NCI-H226 (cell line): ENCODE measurements at places on chromosomes 3 and 15.
A peak's percentile ranks its signal among the peaks of the same experiment; 100 is the strongest.

GRCh38 chr15:76533060-76533820 lies 196.7 kb downstream of the ISL2 start:
- DNase-seq = no peak

- DNase-seq = peak; percentile 80
Observed at GRCh38 chr15:67196672-67197363, 57.6 kb downstream of the AAGAB start.

DNA sequence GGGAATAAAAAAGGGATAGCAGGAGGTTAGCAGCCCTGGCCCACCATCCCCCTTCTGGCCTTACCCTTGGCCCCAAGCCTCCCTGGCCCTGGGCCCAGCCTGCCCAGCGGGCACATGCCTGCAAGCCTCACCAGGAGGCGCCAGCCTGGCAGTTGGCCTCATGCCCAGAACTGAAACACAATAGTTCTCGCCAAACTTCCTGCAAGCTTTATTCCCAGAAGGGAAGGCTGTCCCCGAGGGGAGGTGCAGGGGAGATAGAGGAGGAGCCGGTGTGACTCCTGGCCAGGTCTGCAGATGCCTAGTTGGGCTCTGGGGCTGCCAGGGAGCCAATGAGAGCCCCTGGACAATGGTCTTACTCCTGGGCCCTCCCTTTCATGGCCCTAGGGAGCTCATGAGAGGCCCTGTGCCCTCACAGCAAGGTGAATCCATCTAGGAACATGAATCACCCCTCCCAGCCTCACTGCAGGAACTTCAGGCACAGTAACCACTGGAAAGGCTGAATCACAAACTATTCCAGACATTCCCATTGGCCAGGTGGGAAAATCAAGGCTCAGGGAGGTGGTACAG lies 4.0 kb downstream of the CCDC33 start:
- peak; percentile 100 for DNase-seq

DNA sequence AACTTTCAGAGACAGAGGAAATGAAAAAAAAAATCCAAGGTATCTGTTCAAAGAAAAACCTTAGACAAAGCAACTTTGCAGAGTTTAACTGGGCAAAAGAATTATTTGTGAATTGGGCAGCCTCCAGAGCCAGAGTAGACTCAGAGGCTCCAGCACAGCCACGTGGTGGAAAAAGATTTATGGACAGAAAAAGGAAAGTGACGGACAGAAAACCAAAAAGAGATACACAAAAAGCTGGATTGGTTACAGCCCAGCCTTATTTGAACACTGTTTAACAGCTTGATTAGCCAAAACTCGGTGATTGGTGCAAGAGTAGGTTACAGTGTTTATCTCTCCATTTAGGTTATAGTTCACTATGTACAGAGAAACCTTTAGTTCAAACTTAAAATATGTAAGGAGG lies 23.7 kb upstream of the GPD1L start:
- DNase-seq = no peak

DNA sequence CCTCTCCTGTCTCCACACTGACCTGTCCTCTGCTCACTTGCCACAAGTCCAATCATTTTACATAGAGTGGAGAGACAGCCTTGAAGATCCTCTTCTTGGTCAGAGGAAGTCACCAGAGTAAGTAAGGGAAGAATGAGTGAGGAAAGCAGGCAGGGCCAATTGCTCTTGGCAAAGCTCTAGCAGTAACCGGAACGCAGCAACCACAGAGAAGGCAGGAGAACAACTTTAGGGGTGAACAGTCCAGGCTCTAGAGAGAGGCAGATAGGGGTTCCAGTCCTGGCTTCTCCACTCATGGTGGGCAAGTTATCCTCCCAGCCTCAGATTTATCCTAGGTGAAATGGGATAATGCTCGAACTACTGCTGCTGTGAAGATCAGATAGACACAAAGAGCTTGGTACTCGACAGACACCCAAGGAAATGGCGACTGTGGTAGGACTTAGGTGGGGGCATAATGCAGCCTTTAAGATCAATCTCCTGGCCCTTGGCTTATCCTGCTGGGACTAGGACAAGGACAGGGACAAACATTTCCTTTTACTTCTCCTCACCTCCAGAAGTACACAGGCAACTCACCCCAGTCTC lies 1.2 kb upstream of the ADAMTSL3 start:
- no peak for DNase-seq

DNA sequence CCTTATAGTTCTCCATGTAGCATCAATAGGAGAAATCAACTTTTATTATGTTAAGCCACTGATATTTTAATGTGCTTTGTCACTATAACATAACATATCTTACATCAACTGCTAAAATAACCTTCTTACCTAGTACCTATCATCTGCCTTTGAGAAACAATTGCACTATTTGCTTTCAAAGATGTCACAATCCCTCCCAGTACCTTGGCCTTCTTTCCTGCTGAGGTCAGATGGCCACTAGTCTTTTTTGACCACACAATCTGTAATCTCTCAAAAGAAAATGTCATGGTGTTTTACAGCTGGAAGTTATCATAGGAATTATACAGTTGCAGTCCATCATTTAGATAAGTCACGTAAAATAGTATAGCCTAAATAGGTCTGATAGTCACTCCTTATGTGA lies 247.5 kb upstream of the SLITRK3 start:
- no peak for DNase-seq

GRCh38 chr3:17535274-17535673 lies 207.2 kb downstream of the TBC1D5 start:
- no peak for DNase-seq

- no peak for DNase-seq
Observed at GRCh38 chr15:83917432-83917831, 263.5 kb downstream of the ADAMTSL3 start.

DNA sequence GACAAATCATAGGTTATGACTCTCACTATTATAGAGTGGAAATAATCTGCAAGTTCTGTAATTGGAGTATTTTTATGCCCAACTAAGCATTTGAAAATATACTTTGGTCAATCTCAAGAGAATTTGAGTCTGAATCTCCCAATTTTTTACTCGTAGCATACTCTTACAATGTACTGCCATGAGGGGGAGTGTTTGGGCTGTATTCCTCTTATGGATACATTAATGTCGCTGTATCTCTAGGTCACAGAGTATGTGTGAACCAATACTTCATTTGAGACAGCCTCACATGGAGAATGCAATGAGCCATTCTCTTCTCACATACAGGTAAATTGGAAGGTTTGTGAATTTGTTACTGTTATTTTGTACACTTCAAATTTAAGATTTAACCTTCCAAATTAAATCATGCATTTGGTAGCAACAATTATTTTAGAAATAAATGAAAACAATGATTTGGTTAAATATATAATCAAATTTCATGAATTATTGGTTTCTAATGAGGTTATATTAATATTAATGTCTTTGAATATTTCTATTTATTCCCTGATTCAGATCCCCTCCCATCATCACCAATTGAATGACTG lies 5.5 kb upstream of the CD200 start:
- peak; percentile 51 for DNase-seq

DNA sequence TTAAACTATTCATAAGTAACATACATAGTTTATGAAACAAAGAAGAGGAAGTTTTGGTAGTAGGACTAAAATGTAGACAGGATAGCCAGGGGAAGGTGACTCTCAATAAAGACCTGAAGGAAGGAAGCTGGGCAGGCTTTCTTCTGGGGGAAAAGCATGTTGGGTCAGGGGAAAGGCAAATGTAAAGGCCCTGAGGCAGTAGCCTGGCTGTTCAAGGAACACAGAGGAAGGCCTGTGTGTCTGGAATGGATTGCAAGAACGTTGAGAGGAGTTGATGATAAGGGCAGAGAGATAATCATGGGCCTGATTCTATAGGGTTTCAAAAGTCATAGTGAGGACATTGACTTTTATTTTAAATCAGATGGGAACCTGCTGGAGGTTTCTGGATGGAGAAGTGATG lies 167.6 kb downstream of the SNRK start:
- no peak for DNase-seq

DNA sequence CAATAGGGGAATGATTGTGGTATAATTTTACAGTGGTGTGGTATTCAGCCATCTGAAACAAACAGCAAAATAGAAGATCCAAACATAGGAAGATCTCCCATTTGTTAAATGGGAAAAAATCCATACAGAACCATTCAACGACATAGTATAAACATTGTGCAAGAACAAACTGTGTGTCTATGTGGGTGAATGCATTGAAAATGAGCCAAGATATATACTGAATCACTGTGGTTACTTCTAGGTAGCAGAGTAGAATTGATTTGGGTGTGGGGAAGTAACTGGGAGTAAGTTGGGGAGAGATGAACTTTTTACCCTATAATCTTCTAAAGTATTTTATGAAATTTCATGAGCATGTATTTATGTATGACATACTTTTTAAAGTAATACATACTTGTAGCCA lies 123.1 kb upstream of the UMPS start:
- peak; percentile 15 for DNase-seq

DNA sequence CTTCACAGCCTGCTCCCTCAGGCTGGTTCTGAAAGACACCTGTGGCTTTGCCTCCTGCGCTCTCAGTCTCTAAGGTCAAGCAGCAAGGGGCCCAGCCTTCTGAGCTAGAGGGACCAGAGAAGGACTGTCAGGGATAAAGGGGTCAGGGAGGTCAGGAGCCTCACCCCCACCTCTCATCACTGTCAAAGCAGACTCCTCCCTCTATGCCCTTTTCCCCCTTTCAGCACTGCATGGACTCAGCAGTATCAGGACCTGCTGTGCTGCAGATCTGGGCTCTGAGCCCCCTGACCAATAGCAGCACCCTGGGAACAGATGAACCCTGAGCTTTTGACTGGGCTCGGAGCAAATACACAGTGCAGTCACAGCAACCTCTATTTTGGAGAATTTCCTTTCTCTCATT lies 3.2 kb upstream of the BMF start:
- DNase-seq = no peak

- no peak for DNase-seq
Observed at GRCh38 chr3:149777414-149778214, 14.7 kb downstream of the ANKUB1 start.

- DNase-seq = no peak
Observed at GRCh38 chr3:42139621-42140453, 48.7 kb downstream of the TRAK1 start.

DNA sequence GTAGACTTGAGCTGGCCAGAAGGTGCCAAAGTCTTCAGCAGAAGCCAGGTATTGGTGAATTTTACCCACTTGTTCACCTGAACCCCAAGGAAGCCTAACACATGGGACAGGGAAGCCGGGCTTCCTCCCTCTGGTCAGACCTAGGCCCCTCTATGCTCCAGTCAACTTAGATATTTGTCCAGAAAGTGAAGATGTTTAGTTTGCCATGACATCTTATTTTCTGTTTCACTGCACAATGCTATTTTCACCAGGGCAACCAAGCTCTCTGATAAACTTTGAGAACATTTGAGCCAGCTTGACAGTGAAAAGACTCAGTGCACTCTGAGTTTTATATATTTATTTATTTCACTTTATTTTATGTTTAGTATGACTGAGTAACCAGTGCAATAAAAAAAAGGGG lies 71.0 kb downstream of the SOX14 start:
- no peak for DNase-seq

- no peak for DNase-seq
Observed at GRCh38 chr15:41821831-41822230, 6.1 kb upstream of the JMJD7 start.

- DNase-seq = peak; percentile 62
Observed at GRCh38 chr3:17183951-17184550, 299.3 kb downstream of the PLCL2 start.

GRCh38 chr15:61634837-61635236 lies 405.7 kb upstream of the RORA start:
- no peak for DNase-seq

DNA sequence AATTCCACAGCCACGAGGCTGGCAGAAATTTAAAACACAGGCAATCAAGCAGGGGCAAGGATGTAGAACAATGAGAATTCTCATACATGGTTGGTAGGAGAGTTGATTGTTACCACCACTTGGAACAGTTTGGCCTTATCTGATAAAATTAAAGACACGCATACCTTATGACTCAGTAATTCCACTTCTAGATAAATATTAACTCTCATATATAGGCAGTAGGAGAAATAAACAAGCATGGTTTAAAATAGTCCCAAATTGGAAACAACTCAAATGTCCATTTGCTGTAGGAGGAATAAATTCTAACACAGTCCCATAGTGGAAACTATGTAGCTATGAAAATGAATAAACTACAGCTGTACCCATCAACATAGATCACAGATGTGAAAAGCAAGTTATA lies 42.3 kb upstream of the USP3 start:
- DNase-seq = peak; percentile 16

- DNase-seq = no peak
Observed at GRCh38 chr15:69818529-69818928, 279.2 kb downstream of the TLE3 start.

- DNase-seq = no peak
Observed at GRCh38 chr3:185263423-185263822, 9.6 kb upstream of the EHHADH start.

DNA sequence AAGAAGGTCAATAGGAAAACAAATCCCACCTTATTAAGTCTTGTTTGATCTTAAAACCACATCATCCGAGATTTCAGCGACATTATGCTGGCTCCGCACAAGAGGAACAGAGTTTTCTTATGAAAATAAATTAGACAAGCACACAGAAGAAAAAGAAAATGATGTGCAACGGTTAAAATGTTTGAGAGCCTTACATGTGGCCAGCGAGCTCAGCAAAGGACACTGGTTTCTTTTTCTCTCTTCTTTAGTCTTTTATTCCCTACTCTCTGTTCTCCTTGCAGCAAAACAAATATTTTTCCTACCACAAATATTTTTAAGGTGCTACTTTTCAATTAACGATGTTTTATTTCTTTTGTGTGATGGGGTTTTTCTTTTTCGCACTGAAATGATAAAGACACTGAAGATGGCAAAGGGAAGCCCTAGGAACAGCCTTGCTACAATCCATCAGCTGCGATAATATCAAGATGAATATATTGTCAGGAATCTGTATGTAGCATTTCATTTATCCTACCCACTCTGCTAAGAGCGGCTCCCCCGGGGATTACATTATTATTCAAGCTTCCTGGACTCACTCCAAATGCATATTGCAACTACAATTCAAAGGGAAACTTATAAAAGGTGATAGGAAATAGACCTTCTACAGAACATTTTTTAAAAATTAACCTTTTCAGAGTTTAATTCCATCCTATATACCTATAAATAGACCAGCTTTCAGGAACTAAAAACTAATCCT lies 72.9 kb downstream of the ANXA2 start:
- DNase-seq = peak; percentile 35

DNA sequence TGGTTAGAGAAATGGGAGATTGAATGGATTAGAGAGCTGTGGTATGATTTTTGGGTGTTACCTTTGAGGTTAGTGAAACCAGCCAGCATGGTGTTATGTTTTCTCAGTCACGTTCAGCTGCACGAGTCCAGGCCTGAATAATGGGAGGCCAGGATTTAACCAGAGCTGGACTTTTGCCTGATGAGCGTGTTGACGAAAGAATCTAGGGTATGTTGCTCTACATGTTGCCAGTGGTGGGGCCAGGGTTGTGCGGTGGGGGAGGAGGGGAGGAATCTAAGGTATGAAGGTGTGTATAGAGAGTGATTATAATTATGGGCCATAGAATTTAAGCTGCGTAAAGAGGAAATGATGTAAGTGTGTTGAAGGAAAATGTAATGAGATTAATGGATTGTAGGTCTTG lies 22.8 kb downstream of the MINDY2 start:
- peak; percentile 100 for DNase-seq

- no peak for DNase-seq
Observed at GRCh38 chr3:67540198-67540894, 114.1 kb downstream of the SUCLG2 start.

GRCh38 chr3:183277260-183277659 lies 24.2 kb downstream of the B3GNT5 start:
- no peak for DNase-seq
